ENCODE measurements at places on chromosomes 13 and 19.
A peak's percentile ranks its signal among the peaks of the same experiment; 100 is the strongest.

DNA sequence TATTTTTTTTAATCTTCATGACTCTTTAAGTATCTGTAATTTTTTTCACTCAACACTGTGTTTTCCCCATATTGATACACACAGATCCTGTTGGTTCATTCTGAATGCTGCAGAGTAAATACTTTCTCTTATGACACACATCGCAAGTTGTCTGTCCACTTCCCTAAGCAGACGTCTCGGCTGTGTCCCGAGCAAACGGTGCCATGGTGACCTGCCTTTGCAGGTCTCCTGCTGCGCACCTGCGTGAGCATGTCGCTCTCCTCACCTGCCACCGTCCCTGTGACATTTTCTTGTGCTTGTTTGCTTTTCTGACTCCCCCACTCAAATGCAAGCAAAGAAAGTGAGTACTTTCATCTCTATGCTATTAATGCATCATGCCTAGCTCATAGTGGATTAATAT is 57.8 kb downstream of the CCDC70 start:
- no peak for DNase-seq

GRCh38 chr13:35714588-35715377 is 238.3 kb upstream of the MAB21L1 start:
- no peak for DNase-seq

GRCh38 chr19:47719047-47719859 is 6.0 kb downstream of the EHD2 start:
- DNase-seq = no peak

DNA sequence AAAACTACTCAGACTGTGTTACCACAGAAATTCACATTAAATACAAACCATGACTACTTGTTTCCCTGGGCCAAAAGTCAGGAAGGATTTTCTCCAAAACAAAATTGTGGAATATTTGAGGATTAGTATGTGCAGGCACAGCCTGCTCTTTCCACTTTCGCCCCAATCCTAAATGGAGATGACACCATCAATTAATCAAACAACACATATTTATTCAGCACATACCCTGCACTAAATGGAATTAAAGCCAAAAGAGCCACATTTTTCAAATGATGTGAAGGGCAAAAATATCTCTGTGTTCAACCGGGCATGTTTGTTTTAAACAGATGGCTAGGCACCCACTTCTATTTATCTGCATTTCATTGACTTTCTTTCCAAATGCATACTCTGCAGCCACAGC is 523.1 kb downstream of the DCT start:
- no peak for DNase-seq

DNA sequence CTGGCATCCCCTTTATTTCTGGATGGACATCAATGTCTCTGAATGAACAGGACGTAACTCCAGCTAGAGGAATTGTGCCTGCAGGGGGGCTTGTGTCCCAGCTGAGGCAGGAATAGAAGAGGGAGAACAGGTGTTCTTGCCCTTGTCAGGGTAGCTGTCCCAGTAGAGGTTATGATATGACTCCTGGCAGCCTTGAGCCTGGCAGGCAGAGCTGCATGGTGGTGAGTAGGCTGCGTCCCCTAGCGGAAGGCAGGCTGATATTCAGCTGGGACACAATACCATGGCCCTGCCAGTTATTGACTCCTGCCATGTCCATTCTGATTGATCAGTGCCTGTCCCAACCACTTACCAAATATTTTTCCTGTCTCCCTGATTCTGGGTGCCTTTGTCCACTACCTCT is 197.2 kb downstream of the RAP2A start:
- no peak for DNase-seq

- no peak for DNase-seq
Measured at GRCh38 chr13:35499676-35500075, 23.2 kb upstream of the MAB21L1 start.

DNA sequence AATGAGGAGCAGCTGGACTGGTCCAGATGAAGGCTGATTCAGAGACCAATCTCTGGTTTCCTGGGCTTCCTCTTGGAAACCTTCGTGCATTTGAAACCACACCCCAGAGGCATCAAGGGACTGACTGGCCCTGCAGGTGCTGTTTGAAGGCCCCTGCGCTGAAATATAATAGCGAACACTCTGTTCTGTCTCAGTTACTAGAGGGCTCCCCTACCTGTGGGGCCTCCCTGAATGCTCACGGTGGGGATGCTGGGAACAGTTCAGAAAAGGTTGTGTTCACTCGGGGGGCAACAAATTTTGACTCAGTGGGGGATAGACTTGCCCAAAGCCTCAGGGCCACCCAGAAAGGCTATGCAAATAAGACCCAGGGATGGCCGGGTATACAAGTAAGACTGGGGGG is 6.4 kb downstream of the CCDC8 start:
- DNase-seq = no peak

- peak; percentile 62 for DNase-seq
Measured at GRCh38 chr19:55484593-55485438, at the start of gene NAT14. Gene NAT14 (plus strand): TSS chr19:55485188. CDS start chr19:55485709, 521 bp downstream.

- no peak for DNase-seq
Measured at GRCh38 chr13:24042710-24043440, 117.6 kb upstream of the SPATA13 start.

- DNase-seq = no peak
Measured at GRCh38 chr13:113646376-113646775, 11.6 kb downstream of the ATP4B start.

- DNase-seq = no peak
Measured at GRCh38 chr13:42328672-42329071, 56.7 kb downstream of the AKAP11 start.

DNA sequence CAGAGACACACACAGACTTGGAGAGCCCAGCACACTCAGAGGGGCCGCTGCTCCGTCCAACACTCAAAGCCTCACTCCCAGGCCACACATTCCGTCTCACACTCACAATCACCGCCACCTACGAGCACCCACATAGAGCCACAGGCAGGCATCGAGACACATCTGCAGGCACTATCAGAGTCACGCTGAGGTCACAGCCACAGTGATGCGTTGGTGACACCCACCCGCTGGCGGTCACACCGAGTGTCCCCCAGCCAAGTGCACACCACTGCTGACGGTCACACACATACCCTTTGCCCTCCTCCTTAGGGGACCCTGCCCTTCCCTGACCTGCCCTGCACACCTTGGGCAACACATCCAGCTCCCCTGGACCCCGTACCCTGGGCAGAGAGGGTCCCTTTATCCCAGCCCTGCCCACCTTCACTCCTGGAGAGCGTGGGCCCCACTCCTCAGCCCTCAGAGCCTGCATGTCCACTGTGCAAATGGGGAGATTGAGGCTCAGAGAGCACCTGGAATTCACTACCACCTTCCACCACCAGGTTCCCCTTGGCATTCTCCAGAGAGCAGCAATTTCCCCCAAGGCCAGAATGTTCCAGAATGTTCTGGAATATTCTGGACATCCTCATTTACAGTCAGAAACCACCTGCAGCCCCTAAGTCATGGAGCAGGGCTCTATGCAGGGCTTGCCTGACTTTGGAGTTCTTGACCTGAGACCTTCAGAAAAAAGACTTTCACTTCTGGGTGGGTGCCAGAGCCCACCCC is 5.4 kb downstream of the FUT5 start:
- DNase-seq = no peak

DNA sequence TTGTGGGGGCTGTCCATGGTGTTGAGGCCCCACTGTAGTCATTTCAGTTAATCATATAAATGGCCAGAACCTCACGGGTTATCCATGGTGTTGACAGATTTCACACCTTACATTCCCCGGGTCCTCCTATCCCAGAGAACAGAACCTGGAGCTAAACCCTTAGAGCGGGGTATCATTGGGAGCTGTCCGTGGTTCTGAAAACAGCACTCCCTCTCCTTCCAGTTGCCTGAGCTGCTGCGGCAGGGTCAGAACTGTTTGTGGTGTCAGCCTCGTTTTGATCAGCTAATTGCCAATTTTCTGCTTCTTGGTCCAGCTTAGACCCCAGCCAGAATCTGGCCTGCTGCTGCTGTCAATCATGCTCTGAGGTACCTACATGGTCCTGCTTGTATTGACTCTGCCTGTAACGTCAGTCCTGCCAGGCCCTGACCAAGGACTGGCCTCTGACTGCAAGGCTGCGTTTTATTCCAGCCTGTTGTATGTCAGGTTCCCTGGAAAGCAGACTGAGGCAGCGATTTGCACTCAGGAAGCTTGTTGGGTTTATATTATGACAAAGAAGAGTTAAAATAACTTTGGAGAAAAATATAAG is 55.8 kb upstream of the KCTD15 start:
- peak; percentile 11 for DNase-seq

GRCh38 chr13:110070511-110071120 is 236.3 kb downstream of the COL4A1 start:
- no peak for DNase-seq

GRCh38 chr13:100112186-100112838 is 23.4 kb downstream of the PCCA start:
- DNase-seq = no peak

DNA sequence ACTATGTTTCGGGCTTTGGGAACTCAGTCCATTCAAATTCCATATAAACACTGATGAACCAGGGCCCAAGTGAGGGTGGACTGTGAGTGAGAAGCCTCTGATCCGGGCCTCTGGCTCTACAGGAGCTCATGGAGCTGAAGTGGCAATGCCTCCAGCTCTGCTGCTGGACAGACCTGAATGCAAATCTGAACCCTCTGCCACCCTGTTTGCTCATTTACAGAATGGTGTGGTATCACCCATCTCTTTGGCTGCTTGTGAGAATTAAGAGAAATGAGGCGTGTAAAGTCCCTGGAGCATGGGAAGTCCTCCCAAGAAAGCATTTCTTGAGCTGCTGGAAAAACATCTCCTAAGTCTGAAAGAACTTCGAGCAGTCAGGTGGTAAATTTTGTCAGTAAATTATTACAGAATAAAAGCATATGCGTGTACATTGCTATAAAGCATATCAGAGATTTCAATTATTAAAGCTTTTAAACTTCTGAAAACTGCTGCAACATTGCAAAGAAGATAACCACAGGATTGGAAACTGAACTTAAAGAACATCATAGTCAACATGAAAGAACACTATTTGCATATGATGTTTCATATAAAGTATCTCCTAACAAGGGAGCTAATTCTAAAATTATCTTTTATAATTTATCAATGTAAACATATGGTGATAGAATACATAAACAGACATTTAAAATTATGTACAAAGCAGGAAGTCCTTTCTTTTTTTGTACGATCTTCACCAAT is 369.0 kb downstream of the UQCRFS1 start:
- DNase-seq = no peak

DNA sequence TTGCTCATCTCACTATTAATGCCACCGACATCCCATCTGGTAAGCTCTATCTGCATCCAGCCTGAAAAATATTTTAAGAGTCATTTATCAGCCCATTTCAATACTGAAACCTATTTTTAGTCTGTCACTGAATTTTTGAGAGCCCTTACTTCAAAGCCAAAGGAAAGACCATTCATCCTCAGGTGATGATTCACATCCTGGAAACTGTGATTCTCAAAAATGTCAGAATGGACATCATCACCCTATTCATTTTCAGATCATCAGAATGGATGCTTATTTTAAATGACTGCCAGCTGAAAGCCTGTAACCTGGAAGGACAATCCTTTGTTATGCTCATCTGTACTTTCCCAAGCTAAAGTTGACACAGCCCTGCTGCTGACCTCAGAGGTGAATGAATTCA is 27.0 kb downstream of the TNFSF11 start:
- no peak for DNase-seq

DNA sequence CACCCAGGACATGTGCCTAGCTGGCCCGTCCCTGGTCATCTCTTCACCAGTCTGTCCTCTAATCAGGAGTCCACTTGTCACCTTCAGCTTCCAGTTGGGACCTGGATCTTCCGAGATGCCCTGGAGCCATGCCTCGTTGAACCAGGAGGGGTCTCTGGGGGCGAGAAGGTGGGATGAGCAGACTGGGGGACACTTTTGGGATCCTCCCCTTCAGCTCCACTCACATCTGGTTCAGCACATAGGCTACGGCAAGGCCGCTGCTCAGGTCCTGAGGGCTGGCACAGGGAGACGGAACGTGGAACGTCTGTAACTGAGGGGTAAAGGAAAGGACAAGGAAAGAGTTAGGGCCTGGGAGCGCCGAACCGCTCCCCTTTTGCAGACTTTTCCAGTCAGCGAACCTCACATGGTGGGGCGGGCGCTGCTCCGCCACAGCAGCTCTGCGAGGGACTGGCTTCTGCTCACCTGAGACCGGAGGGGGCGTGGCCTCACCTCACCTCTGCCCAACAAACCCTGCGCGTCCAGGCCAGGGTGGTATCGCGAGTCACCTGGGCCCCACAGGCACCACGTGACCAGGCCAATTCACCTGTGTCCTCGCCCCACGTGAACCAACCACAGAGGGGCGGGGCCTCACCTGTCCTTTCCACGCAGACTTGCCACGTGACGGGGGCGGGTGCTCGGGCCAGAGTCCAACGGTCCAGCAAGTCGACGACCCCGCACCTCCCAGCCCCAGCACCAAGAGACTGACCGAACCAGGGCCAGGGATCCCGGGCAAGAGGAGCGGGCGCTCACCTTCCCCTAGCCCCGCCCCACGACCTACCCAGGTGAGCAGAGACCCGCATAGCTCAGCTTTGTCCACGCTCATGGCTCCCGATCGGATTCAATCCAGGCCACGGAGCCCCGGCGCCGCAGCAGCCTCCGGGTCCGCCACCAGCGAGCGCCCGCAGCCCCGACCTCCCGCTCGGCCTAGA is at the start of gene HOOK2:
HOOK2 (minus strand) TSS at position 965 of the 968 bp plus-strand sequence; CDS start at position 862, 103 bp downstream.
- DNase-seq = no peak

DNA sequence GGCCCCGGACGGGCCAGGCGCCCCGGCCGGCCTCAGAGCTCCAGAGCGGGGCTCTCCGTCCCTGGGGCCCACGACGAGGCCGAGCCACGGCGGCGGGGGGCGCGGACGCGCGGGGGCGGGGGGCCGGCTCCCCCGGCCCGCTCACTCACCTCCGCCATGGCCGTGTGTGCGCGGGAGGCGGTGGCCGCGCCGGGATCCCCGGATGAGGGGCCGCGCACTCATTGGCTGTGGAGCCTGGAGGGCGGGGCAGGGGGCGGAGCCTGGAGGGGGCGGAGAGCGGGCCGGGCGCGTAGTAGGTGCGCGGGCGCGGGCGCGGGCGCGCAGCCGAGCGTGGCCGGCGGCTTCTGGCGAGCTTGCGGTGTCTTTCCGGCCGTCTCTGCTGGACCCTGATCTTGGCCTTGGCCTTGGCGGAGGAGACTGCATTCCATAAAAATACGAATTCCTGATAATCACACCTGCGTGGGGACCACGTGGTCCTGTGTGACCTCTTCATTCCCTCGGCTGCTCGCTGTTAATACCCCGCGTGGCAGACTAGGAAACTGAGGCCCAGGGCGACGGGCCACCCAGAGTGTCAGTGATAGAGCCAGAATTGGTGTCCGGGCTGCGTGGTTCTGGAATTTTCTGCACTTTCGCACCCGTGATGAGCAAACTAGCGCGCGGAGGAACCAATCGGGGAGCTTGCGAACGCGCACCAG is at the start of gene MIER2:
MIER2 (minus strand) TSS at position 172 of the 695 bp plus-strand sequence; CDS start at position 158, 14 bp downstream.
- DNase-seq = peak; percentile 92

Data from stimulated activated CD4-positive, alpha-beta T cell treated with anti-CD3 and anti-CD28 coated beads, Interleukin-2, amount 100 ng/mL, for 48 hours (primary cell).